ENCODE measurements at places on chromosomes 3 and 15. TPM values are rescaled to one million over a fixed set of nuclear protein-coding genes. Genes with fewer than 3 reads are reported as not detected.

GRCh38 chr15:39313467-39313866 lies 267.4 kb upstream of the THBS1 start:
- no peak for DNase-seq

GRCh38 chr3:17213102-17213501 lies 328.3 kb downstream of the PLCL2 start:
- DNase-seq = no peak

GRCh38 chr3:57637391-57637790 lies 40.2 kb upstream of the ARF4 start:
- no peak for DNase-seq

DNA sequence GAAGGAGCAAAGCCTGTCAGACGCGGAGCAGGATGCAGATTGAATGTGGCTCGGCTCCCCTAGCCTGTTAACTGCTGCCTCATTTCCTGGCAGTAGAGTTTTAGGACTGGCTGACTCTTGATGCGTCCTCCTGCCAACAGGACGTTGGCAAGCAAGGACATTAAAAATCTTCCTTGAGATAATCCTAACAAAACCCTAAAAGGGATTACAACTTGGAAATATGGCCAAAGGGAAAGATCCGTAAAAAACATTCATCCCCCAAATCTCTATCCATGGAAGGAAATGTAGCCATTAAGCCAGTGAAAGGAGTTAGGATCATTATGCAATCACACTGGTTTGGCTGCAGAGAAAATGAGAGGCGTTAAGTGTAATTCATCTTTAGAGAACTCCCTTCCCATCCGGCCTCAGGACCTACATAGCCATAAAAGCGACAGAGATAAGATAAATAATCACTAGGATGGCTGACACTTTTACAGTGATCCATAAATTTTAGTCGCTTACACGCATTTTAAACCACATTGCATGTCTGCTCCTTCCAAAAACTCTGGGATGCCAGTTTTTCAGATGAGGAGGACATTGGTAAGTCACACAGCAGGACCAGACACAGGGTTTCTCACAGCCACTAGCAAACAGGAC lies 44.5 kb upstream of the C3orf80 start:
- DNase-seq = no peak

GRCh38 chr3:42063888-42064287 lies 27.3 kb upstream of the TRAK1 start:
- DNase-seq = no peak

NANOGP8 gene
- 0.91 TPM for total RNA-seq

TMEM212 gene
- total RNA-seq = not detected

DNA sequence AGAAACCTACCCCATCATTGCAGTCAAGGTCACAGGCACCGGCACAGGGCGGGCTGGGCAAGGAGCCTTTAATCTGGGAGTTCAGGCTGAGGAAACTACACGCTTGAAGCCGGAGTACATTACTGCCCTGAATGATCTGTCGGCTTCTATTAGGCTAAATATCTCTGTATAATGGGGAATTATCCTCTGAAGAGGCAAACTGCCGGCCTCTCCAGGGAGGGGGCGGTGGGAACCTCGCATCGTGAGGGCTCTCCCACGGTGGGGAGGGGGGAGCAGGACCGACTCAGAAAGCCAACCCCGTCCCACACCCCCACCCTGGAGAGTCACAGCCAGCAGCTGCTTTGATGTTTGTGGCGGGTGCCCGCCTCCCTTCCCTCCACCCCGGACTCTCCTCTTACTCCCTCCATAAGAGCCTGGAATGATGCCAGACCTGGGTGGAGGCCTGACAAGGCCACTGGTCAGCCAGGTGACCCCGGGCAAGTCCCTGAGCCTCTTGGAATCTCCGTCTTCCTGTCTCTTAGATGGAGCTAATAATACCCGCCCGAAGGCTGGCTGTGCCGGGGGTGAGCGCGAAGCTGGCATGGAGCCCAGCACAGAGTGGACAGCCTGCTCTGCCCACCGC lies 63.4 kb upstream of the LINGO1 start:
- no peak for DNase-seq

GRCh38 chr3:55720614-55721013 lies 233.5 kb upstream of the WNT5A start:
- DNase-seq = no peak

TLR9 gene
- total RNA-seq = 0.09 TPM

DNA sequence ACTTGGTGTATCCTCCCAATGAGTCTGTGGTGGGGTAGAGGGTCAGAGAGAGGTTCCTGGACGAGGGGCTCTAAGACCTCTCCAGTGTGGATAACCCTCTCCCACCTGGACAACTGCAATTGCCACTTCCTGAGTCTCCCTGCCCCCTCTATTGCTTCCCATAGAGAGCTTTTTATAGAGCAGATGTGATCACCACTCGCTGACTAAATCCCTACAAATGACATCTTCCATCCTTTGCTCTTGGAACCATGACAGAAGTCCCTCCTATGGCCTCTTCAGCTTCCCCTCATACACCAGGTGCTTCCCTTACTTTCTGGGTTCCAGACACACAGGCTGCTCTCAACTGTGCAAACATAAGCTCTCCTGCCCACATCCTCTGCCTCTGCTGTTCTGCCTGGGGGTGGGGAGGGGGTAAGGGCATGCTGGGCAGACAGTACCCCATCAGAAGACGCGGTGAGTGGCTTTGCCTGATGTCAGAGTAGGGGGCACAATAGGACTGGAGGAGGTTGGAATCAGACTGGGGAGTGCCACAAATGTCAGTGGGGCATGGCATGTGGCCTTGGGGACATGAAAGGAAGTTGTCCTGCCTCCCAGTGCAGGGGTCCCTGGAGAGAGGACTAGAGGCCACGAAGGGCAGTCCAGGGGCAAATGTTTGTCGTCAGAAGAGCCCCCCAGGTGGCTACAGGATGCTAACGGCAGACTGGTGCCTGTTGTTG lies 15.2 kb downstream of the ITIH3 start:
- no peak for DNase-seq

GRCh38 chr3:187145149-187145895 lies 6.0 kb upstream of the RPL39L start:
- DNase-seq = no peak

- DNase-seq = no peak
Observed at GRCh38 chr3:23996095-23996524, 51.0 kb downstream of the NR1D2 start.

- DNase-seq = no peak
Observed at GRCh38 chr15:99361545-99362185, 110.4 kb downstream of the LRRC28 start.

GRCh38 chr3:172077197-172077757 lies 37.9 kb downstream of the FNDC3B start:
- no peak for DNase-seq

DNA sequence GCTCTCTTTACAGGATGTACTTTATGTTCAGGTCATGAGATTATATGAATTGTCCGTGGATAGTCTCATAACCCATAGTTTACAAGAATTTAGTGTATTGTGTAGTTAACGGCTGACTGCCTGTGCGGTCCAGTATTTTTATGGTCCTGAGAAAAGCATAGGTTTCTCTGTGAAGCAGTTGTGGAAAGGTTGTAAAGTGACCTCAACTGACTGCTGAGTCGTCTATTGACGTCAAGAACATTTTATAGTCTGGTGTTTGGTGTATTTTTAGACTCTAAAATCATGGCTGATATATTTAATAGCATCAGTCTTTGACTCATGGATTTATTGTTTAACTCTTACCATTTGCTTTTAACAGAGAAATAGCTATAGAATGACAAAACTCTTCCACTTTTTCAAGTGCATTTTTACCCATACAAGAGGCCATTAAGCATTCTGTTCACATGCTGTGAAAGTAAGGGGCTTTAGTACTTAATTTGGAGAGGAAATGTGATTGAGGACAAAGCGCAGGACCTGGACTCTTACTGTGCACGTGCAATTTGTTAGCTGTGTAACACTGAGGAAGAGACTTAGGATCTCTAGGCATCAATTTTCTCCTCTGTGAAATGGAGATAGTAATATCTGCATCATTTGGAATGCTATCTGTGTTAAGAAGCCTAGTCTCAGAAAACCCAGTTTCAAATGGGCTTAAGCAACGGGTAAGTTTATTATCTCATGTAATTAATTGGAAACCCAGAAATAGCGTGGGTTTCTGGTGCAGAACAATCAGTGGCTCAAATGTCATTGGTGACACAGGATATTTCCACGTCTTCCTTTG lies 240.8 kb downstream of the NFKBIZ start:
- no peak for DNase-seq

ZKSCAN7 gene
- 27.1 TPM for total RNA-seq

DNA sequence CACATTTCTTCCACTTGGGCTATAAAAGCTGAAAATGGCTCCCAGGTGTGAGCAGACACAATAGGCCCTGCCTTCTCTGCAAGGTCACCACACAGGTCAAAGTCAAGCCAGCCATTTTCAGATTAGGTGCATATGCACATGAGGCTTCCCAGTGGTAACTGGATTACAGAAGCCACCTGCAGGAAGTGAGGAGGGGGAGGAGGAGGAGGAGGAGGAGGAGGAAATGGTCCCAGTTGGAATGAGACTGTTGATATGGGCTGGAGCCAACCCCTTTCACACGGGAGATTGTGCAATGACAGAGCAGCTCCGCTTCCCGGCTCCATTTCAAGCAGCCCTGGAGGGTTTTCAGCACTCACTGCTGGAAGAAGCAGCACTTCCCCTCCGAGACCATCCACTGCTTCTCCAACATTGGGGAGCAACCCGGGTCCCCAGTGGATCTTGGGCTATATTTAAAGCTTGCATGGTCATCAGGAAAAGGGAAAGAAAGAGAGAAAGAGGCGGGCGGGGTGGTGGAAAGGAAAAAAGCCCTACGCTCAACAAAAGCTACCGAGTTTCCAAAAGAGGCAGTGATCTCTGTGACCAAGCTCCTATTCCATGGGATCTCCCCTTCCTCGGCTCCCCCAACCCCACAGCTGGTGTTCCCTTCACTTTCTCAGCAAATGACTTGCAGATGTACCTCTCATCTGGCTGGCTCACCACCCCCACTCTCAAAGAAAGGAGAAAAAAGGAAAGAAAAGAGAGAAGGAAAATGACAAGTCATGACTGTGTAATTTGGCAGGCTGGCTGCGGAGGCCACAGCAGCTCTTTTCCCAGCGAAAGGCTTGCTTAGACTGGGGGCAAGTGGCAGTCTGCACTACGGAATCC lies 58.3 kb downstream of the LRIG1 start:
- peak; percentile 55 for DNase-seq

- no peak for DNase-seq
Observed at GRCh38 chr15:34185666-34186065, 24.2 kb downstream of the KATNBL1 start.

DNA sequence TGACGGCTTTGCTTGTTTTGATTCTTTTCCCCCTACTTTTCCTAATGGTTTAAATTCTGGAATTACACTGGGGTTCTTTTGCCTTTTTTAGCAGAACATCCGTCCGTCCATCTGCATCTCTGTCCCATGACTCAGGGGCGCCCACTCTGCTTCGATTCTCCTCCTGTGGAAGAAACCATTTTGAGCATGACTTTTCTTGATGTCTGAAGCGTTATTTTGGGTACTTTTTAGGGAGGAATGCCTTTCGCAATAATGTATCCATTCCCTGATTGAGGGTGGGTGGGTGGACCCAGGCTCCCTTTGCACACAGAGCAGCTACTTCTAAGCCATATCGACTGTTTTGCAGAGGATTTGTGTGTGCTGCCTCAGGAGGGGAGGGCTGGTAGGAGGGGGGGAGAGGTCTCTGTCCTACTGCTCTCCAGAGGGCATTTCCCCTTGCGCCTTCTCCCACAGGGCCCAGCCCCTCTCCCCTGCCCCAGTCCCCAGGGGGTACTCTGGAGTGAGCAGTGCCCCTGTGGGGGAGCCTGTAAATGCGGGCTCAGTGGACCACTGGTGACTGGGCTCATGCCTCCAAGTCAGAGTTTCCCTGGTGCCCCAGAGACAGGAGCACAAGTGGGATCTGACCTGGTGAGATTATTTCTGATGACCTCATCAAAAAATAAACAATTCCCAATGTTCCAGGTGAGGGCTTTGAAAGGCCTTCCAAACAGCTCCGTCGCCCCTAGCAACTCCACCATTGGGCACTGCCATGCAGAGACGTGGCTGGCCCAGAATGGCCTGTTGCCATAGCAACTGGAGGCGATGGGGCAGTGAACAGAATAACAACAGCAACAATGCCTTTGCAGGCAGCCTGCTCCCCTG lies 19.5 kb upstream of the BSN start:
- peak; percentile 69 for DNase-seq

DNA sequence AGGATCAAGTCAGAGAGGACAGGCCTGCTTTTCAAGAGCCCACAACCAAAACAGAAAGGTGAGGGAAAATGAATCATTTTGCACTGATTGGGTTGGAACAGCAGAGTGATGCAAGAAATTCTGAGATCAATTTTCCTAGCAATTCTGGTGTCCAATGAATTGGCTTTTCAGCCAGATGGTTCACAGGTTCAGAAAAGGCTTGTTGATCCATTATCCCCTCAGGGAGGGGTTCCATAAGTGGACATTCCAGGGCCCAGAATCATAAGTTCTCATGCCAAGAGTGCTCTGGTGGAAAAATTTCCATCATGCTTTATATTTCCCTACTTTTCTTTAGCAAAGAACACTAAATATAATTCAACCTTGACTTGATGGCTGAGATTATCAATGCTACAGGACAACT lies 16.2 kb downstream of the RBP2 start:
- DNase-seq = no peak

- no peak for DNase-seq
Observed at GRCh38 chr3:172655388-172655787, 55.5 kb downstream of the NCEH1 start.

GRCh38 chr3:140467104-140467577 lies 210.7 kb upstream of the TRIM42 start:
- DNase-seq = no peak

COX5A gene
- 37.8 TPM for total RNA-seq

CYP1A1 gene
- total RNA-seq = 0.18 TPM

DNA sequence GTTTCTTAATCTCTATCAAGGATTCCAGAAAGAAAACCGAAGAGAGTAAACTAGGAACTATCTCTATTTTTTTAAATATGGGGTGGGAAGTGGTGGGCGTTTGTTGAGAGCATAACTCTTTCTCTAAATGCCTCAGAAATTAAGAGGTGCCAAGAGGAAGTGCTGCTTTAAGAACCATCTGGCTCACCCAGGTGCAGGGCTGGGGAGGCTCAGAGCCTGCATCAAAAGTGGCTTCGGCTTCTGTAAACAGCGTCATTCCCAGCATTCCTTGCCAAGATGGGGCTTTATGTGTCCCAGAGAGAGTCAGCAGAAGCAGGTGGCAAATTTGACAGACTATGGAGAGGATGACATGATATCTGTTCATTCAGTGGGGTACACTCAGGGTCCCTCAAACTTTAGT lies 123.3 kb upstream of the BFSP2 start:
- DNase-seq = no peak

DNA sequence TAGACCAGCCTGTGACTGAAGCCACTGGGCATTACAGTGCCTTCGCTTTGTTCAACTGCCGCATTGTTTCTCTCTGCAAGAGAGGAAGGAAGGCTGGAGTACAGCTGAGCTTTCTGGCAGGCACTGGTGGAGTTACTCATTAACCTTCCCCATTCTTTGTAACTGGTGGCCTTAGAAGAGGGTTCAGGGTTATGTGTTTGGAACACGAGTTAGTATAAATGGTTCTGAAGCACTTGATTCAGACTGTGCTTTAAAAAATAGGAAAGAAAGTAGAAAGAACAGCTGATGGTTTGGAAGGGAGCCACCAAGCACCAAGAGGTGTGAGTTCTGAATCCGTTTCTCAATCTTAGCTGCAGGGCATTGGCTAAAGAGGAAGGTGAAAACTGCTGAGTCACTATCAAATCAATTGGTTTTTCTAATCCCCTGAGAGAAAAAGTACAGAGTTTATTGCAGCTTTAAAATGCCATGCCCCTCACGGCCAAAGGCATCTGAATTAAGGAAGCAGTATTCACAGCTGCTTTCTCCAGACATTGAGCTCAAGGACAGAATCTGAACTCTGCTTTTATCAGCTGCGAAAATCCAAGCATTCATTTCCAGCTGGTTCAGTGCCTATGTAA lies 3.6 kb downstream of the HGD start:
- peak; percentile 48 for DNase-seq

- DNase-seq = peak; percentile 16
Observed at GRCh38 chr3:61221759-61222362, 29.4 kb downstream of the FHIT start.

LINGO1 gene
- total RNA-seq = 30.1 TPM

Data from cerebellum (tissue), 4 donors.